HFFc6 (cell line): ENCODE measurements at places on chromosomes 2 and 18. TPM values are rescaled to one million over a fixed set of nuclear protein-coding genes. Genes with fewer than 3 reads are reported as not detected.

DNA sequence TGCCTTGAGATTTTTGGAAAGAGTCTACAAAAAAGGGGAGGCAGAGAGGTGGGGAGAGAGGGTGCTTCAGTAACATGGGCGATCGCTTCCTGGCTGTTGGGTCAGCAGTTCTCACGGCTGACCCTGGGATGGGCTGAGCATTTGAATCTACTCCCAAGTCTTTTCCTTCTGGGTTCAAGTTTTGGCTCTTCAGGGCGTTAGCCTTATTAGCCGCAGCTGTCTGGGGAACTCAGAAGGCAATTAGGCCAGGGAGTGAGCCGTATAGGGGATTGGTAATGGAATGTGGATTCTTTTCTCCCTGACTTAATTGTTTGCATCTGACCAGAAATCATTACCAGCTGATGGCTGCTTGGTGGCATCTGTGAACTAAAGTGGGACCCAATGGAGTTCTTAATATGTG lies 250.5 kb upstream of the SKOR2 start:
- no peak for DNase-seq

GRCh38 chr2:98175811-98176210 lies 88.8 kb downstream of the VWA3B start:
- no peak for DNase-seq

- DNase-seq = no peak
Measured at GRCh38 chr2:43027097-43027873, 199.1 kb downstream of the ZFP36L2 start.

ARHGAP15 gene
- total RNA-seq = not detected in 3 replicates

DNA sequence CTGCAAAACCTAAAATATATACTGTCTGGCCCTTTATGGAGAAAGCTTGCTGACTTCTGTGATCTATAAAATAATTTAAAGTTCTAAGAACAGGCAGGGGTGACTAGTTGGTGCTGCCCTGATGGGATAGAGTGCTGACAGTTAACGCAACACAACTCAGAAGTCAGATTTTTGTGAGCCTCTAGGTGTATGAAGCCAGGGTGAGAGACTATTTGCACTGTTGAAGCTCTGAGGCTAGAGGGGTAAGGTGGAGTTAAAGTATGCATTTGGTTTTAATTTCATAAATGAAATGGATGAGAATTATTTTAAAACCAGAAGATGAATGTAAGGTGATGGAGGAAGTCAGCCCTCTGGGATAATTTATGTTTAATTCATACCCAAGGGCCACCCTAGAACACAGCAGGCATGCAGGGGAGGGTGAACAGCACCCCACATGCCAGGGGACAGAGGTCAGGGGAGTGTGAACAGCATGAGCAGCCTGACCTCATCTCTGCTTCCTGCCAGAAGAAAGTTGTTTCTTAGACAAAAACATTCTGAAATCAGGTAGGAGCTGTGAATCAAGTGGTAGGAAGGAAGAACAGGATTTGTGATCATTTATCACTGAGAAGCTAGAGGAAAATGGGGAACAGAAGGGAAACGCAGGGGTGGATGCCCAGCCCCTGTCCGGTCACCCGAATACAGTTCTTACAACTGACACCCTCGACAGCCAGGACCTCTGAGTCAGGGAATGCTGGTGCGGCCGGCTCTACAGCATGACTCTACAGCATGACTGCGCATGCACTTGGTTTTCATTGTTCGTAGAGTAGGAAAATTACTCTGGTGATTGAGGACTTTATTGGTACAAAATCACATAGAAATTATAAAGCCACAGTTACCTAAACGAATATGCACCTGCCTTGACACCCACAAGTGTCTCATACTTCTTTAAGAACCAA lies 93.1 kb downstream of the MBP start:
- no peak for DNase-seq

GRCh38 chr18:49966090-49966489 lies 152.8 kb upstream of the ACAA2 start:
- no peak for DNase-seq

- DNase-seq = no peak
Measured at GRCh38 chr18:13183359-13183758, 35.2 kb upstream of the LDLRAD4 start.

DNA sequence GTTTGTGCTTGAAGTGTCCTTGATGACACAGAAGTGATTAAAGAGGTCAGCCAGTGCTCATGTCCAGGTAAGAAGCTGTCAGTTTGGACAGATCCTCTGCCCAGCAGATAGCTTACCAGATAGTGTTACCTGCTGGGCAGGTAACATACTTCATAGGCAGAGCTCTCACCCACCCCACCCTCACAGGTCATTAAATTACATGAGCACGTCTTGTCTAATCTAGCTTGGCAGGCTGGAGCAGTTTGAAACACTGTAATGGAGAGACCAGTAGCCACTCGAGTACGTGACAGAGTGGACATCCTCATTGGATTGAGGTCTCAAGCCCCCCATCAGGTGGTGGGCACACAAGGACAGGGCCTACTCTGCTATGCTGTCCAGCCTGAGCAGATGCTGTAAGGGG lies 27.1 kb downstream of the TTC32 start:
- no peak for DNase-seq

DNA sequence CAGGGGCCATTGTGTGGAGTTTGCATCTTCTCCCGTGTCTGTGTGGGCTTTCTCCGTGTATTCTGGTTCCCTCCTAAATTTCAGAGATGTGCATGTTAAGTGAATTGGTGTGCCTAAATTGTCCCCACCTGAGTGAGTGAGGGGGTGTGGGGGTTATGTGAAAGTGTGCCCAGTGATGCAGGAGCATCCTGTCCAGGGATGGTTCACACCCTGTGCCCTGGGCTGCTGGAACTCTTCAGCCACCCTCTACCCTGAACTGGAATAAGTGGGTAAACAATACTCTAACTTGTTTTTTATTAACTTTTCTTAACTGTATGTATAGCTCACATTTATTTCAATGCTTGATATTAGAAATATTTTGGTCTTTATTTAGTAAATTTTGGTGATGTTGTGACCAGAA lies 56.0 kb downstream of the UBE2E3 start:
- DNase-seq = no peak

DNA sequence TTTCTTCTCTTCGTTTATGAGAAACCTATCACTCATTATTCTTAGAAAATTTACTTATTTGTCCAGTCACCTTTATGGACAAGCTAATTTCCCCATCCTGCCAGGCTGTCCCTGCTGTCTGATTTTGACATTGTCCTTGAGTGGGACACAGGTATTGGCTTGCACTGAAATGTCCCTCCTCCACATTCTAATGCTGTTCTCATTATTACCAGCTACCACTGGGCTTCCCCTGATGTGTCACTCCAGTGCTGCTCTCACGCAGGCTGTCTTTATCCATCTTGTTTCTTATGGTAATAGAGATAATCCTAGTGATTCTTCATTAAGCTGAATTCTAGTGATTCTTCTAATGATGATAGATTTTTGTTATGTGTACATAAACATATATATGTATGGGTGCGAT lies 48.1 kb upstream of the RBMS1 start:
- DNase-seq = no peak

- no peak for DNase-seq
Measured at GRCh38 chr2:205967391-205968075, 118.4 kb downstream of the INO80D start.

- no peak for DNase-seq
Measured at GRCh38 chr2:209960045-209960444, 42.4 kb upstream of the RPE start.

GRCh38 chr2:237150831-237151375 lies 65.2 kb downstream of the COPS8 start:
- DNase-seq = no peak

DNA sequence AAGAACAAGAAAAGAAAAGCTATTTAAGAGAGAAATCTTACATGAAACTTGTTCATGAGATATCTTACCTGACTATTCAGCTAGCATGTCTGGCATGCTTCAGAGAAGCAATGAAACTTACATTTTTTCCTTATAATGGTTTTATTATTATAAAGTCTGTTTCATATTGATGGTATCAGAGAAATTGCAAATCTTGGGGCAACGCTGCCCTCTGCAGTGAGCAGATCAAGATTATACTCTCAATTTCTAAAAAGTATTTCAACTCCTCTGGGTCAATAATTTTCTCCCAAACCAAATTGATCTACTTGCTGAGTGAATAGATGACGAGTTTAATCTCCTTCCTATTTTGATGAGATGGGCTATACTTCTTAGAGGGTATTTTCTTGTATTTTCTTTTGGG lies 235.6 kb downstream of the NUP35 start:
- no peak for DNase-seq

DNA sequence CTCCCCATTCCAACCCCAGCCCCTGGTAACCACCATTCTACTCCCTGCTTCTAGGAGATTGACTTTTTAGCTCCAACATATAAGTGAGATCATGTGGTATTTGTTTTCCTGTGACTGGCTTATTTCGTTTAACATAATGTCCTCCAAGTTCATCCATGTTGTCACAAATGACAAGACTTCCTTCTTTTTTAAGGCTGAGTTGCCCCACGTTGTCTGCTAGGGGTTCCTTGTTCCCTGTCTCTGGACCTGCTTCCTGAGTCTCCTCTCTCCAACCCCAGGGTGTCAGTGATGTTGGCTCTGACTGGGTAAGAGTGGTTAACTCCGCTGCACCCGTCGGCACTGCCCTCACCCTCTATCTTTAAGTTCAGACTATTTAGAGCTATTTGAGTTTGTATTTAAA lies 175.2 kb downstream of the SH3RF3 start:
- no peak for DNase-seq

DNA sequence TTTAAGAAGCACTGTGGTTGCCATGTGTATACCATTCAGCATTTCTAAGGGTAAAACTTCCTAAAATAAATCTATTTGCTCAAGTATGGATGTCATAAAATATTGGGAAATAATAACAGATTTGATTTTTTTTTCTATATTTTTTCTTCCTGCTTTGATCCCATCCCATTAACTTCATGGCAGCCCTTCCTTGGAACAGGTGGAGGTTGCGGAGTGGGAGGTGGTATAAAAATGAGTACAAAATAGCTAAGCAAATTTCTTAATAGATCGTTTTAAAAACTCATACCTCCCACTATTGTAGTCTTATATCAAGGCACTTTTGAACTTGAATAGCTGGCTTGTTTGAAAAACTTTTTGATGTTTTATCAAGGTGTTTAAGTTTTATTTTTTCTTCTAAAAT lies 152.1 kb upstream of the KYNU start:
- DNase-seq = no peak

STEAP3 gene
- 16.8 to 35.6 TPM (median 20.7 TPM) in 3 replicates for total RNA-seq

GYPC gene
- 19.4 to 29.2 TPM (median 23.2 TPM) in 3 replicates for total RNA-seq

ONECUT2 gene
- 0.10 and 0.40 TPM in 2 replicates for total RNA-seq

C2orf80 gene
- total RNA-seq = not detected in 3 replicates

DNA sequence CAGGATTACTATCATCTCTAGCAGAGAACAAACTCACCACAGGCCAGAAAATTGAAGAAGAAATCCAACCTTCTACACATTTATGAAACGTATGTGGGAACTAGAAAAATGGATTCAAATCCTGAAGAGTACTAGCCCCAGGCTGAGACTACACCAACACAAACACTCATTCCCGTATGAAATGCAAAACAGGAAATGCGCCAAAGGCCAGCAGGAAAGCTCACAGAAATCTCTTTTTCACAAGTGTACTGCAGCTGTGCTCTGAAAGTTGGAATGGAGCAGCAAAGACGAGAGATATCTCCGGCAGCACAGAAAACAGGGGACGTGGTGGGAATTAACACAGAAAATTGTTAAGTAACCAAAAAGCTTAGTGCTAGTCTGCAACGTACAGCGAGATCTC lies 913.5 kb downstream of the TDRD15 start:
- no peak for DNase-seq

DNA sequence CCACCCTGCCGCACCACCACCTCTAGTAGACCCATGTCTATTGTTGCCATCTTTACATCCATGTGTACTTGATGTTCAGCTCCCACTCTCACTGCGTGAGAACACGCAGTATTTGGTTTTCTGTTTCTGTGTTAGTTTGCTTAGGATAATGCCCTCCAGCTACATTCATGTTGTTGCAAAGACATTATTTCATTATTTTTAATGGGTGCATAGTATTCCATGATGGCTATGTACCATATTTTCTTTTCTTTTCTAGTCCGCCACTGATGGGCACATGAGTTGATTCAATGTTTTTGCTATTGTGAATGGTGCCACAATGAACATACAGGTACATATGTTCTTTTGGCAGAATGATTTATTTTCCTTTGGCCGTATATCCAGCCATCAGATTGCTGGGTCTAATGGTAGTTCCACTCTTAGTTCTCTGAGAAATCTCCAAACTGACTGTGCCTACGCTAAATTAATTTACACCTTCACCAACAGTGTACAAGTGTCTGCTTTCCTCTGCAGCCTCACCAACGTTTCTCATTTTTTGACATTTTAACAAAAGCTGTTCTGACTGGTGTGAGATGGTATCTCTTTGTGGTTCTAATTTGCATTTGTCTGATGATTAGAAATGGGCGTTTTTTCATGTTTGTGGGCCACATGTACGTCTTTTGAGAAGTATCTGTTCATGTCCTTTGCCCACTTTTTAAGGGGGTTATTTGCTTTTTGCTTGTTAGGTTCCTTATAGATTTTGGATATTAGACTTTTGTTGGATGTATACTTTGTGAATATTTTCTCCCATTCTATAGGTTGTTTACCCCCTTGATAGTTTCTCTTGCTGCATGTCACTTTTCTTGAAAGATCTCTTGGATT lies 10.5 kb upstream of the ZNF513 start:
- no peak for DNase-seq

KCNG2 gene
- not detected in 2 replicates for total RNA-seq

DNA sequence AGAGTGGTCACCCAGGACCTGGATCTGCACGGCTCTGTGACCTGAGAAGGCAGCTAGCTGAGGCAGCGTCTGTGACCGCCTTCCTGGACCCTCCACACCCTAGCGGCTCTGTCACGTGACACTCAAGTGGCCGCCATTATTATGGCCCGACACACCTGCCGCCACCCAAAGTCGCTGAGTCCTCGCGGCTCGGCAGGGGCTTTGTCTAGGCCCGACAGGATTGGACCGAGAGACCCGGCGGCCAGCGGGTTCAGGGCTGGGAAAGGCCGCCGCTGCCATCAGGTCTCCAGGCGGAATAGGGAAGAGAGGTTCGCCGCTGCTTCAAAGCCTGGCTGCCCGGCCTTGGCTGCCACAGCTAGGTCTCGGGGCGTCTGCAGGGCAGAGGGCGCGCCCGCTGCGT lies 1162.5 kb upstream of the LRRTM1 start:
- DNase-seq = no peak

DNA sequence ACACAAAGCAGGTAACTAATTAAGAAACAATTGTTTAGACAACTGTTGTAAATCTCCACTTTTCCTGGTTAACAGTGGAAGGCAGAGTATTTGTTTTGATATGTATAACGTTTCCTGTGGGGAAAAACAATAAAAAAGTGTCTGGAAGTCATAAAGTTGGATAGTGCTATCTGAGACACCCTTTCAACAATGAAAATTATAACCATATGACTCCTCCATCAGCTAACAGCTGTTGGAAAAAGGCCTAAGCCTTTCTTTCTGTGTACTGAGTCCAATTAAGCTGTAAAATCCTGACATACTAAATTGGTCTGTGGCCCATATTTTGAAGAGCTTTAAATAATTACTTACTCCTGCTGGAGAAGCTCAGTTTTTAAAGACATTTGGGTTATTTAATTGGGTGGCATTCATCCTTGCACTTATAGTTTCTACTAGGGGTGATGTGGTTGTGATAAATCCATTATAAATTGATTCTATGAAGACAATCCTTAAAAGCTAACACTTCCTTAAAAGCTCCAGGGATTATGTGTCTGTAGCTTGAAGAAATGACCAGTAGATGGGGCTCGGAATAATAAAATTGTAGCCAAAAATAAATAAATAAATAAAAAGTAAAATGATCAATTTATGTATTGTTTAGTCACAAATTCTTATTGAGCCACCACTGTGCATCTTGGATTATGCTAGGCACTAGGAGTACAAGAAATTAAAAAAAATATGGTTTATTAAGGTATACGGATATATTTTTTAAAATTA lies 698.1 kb upstream of the NXPH2 start:
- no peak for DNase-seq

GRCh38 chr18:58493516-58494253 lies 135.2 kb downstream of the ALPK2 start:
- DNase-seq = peak; percentile 51
